ENCODE measurements at places on chromosomes 12 and 14.

DNA sequence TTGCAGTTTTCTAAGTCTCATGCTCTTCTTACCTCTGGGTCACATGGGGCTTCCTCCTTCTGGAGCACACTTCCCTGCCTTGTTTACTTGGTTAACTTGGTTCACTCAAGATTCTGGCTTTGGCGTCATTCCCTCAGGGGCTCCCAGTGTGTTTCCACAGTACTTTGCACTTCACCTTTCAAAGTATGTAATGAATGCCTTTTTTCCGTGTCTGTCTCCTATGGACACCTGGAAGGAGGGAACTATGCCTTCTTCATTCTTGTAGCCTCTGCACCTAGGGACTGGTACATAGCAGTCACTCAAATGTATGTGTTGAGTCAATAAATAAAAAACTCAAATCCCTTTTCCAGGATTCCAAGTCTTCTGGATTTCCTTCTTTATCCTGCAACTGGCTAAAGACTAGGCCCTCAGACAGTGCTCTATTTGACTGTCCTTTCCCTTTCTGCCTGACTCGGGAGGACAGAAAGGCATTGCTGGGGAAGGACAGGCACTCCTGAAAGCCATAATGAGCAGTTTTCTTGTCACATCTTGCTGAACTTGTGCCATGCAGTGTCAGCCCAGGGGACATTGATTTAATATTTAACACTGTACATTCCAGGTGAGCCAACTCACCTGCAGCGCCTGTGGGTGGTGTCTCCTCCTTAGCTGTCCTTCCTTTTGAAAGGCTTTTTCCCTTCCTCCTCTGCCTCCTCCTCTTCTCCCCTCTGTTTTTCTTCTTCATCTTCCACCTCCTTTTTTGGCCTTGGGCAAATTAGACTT lies 12.8 kb downstream of the MYRFL start:
- no peak for DNase-seq

DNA sequence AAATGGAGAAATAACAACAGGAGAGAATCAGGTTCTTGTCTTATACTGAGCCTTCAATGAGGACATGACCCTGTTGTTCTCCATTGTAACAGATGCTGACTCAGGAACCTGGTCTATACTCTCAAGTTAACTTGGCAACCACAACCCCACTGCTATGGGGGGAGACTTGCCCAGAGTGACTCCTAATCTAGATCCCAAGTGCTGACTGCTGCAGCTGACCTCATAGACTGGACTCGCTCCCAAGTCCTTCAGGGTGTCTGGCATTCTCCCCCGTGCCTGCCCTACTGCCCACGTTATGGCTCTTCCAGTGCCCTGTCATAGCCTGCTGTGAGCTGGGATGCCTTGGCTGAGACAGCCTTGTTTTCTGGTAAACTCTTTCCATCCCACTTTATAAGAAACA lies 37.1 kb downstream of the NID2 start:
- DNase-seq = no peak

DNA sequence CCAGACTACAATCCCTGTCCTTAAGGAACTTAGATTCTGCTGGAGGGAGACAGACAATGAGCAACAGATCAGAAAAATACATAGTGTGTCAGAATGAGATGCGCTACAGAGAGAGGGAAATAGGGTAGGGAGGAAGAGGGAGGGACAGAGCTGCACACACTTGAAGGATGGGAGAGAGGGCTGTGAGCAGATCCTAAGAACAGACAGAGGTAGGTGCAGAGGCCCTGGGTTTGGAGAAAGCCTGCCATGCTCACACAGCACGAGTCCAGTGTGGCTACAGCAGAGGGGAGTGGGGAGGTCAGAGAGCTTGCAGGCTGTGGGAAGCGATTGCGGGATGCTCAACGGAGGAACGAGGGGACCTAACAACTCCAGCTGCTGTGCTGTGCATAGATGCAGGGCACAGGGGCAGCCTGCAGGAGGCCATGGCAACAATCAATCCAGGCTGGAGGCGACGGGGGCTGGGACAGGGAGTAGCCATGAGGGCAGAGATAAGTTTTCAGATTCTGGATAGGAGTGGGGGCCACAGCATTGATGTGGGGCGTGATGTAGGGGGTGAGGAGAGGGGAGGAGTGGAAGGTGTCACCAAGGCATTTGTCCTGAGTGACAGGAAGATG lies 20.7 kb downstream of the FAIM2 start:
- no peak for DNase-seq

DNA sequence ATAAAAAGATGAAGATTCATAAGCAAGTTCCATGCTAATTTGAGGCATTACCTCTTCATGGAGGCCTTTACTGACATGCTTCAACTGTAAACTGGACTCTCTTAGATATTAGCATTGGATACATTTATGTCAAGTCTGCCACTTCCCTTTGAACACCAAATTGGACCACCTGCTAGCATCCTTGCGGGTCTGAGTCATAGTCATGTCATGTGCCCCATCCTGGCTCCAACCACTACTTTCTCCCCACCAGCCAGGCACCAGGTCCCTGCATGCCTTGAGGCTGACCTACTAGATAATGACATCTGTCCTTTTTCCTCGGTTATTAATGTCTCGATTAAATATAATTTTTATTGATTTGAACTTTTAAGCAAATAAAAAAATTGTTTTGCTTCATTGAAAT lies 32.9 kb upstream of the EEA1 start:
- no peak for DNase-seq

DNA sequence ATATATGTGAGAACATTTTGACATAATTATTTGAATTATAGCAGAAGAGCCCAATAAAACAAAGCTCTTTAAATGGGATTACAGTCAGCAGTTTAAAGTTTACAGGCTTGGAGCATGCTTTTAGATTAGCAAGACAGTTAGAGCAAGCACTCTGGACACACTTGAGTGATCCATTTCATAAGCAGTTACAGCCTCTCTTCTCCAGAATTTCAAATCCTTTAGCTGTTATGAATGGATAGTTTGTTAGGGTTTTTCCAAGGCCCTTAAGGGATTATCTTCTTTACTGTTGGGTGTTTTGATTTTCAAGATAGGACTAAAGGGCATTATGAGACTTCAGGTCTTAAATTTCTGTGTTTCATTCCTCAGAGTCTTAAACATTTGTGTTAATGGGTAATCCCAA lies 36.3 kb downstream of the BEST3 start:
- DNase-seq = no peak

- no peak for DNase-seq
These were observed 24.9 kb downstream of the NAV3 start for GRCh38 chr12:77855548-77855947.

GRCh38 chr12:129069886-129070285 lies 216.6 kb downstream of the GLT1D1 start:
- no peak for DNase-seq

DNA sequence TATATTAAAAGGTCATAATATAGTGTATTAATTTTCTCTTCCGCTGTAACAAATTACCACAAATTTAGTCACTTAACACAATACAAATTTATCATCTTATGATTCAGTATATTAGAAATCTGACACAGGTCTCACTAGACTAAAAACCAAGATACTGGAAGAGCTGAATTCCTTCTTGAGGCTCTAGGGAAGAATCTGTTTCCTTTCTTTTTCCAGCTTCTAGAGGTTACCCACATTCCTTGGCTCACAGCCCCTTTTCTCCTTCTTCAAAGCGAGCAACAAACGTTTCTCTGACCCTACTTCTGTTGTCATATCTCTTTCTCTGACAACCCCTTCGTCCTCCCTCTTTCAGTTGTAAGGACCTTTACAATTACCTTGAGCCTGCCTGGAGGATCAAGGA lies 43.4 kb upstream of the AMN1 start:
- no peak for DNase-seq

DNA sequence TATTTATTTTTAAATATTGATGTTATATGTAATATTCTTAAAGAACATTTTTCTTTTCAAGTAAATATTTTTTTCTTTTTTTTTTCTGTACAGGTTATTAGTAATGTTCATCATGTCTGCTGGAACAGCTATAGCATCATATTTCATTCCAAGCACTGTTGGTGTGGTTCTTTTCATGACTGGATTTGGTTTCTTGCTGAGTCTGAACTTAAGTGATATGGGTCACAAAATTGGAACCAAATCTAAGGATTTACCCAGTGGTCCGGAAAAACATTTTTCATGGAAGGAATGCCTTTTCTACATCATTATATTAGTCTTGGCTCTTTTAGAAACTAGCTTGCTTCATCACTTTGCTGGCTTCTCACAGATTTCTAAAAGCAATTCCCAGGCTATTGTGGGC lies 23.2 kb downstream of the PCNX4 start:
- DNase-seq = no peak

- DNase-seq = no peak
These were observed 2.6 kb downstream of the SIX4 start for GRCh38 chr14:60721326-60722106.

GRCh38 chr12:19525274-19525673 lies 86.0 kb downstream of the AEBP2 start:
- DNase-seq = no peak

- no peak for DNase-seq
These were observed 40.4 kb upstream of the SYCP3 start for GRCh38 chr12:101779626-101780025.

- DNase-seq = no peak
These were observed 38.4 kb upstream of the CCT2 start for GRCh38 chr12:69546693-69547438.

GRCh38 chr12:126873701-126874100 lies 1393.3 kb upstream of the TMEM132C start:
- DNase-seq = no peak

DNA sequence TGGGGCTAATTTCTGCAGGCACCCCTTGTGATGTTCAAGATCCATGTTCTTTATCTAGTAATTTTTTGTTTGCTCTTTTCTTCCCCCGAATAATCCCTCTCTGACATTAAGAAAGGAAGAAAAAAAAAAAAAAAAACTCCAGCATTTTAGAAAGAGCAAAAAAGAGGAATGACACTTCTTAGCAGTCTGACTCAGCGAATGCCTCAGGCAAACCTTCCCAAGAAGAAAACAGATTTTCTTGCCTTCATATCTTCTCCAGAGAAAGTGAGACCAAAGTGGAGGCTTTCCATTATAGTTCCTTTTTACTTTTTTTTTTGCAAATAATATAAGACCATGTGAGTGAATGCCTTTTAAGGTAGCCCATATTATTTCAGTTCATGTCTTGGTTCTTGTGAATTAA lies 479.0 kb upstream of the SYT1 start:
- DNase-seq = no peak

DNA sequence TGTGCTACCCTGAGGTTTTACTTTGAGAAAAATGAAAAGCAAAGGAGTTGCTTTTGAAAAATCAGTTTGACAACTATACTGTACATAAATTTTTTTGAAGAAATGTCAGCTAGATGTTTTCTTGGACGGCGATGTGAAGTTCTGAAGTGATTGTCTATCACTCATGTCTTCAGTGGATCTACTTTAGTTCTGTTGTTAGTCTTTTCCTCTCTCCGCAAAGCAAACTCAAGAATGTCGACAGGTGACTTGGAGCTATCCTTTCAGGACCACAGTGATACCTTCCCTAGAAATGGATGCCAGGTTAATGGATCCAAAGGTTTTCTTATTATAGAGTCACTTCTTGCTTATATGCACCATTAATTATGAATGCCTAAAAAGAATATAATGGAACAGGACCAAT lies 1.2 kb downstream of the PTPRO start:
- DNase-seq = no peak

GRCh38 chr14:71721791-71722190 lies 210.4 kb upstream of the RGS6 start:
- no peak for DNase-seq

- no peak for DNase-seq
These were observed 47.2 kb downstream of the PUS7L start for GRCh38 chr12:43711348-43711747.

GRCh38 chr14:41505491-41505890 lies 101.2 kb upstream of the LRFN5 start:
- no peak for DNase-seq

- DNase-seq = no peak
These were observed 37.9 kb downstream of the FBXO34 start for GRCh38 chr14:55309154-55309553.

- DNase-seq = peak; percentile 29
These were observed 78.5 kb downstream of the ARMH4 start for GRCh38 chr14:58073516-58073915.

- DNase-seq = peak; percentile 74
These were observed 156.8 kb upstream of the TMEM260 start for GRCh38 chr14:56422703-56423213.

DNA sequence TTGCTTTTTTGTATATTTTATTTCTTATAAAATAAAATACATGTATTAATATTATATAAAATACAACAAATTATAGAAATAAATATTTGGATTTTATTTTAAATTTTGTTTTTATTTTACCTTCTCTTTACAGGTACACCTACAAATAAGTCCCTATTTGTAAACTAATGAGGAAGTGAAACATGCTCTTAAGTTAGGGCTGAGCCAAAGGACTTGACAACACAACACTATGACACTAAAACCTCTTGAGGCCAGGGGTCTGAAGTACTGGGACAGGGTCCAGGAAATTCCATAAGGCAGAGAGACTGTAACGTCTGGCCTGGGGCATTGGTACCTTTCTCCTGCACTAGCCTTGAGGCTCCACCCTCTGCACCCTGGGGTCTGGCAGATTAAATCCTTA lies 293.2 kb downstream of the FOXN3 start:
- DNase-seq = no peak

DNA sequence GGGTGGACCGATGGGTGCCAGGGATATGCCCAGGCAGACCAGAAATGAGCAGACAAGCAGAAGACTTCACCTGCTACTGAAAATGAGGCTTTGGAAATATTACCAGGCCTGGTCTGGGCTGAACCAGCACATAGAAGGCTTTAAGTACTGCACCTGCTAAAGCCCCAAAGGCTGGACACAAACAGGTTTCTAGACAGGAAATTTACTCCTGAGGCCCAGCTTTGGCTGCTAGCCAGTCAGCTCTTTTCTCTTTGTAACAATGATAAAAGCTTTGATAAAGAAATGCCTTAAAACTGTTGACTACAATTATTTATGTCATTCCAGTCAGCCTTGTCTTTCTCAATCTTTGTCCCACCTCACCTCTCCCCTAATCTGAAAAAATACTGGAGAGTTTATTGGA lies 228.9 kb upstream of the EGLN3 start:
- no peak for DNase-seq

- no peak for DNase-seq
These were observed 3.6 kb downstream of the TTC5 start for GRCh38 chr14:20302042-20302755.

DNA sequence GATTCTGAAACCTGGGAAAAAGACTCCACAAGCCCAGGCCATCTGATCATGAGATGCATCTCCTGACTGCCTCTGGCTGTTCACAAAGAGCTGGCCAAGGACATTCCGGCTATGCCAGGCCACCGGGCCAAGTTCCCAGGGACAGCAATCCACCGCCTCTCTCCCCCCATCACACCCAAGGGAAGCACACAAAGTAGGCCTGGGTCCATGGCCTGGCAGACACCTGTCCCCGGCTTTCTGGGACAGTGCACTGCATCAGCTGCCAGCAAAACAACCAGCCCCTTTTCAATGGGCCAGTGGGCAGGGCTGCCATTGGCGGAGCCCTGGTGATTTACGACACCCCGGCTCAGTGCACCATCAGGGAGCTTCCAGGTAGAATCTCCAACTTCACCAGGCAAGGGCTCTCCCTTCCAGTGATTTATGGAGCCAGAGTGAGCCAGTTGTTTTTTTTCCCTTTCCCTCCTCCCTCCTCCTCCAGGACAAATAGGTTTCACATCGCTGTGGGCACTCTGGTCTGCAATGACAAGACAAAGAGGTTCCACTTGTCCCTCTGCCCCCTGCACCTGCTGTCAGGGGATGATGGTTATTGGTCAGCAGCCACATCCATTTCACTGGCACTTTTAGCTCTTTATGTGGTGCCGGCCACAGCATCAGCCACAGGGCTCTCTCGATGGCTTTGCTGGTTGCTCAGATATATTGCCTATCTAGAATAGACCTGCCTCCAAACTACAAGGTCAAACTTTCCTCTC lies 149.6 kb downstream of the SLC38A6 start:
- DNase-seq = no peak
